ENCODE measurements at places on chromosomes 5 and 9. TPM values are rescaled to one million over a fixed set of nuclear protein-coding genes. Genes with fewer than 3 reads are reported as not detected.

The CRB2 gene
- not detected for total RNA-seq

The AMACR gene
- 10.1 TPM for total RNA-seq

The CNTNAP3 gene
- total RNA-seq = 2.9 TPM

The RNF183 gene
- total RNA-seq = not detected

The TRIM36 gene
- 0.56 TPM for total RNA-seq

The PCDHB16 gene
- 0.19 TPM for total RNA-seq

The GCNT4 gene
- 1.5 TPM for total RNA-seq

The ENTREP1 gene
- 0.38 TPM for total RNA-seq

The PDE4D gene
- total RNA-seq = 24.8 TPM

The CA9 gene
- 0.38 TPM for total RNA-seq

The PCDHA1 gene
- not detected for total RNA-seq

The HMMR gene
- 11.8 TPM for total RNA-seq

The BSPRY gene
- total RNA-seq = not detected

The DOLPP1 gene
- 8.2 TPM for total RNA-seq

The LCN9 gene
- total RNA-seq = not detected

The ADAMTS2 gene
- 57.8 TPM for total RNA-seq

The CDH9 gene
- not detected for total RNA-seq

The GOLM1 gene
- 73.2 TPM for total RNA-seq

The ERMP1 gene
- total RNA-seq = 9.4 TPM

The ZNF883 gene
- 6.2 TPM for total RNA-seq

The FOXD4L5 gene
- under 0.01 TPM for total RNA-seq

The CFAP77 gene
- not detected for total RNA-seq

The TXN gene
- total RNA-seq = 253 TPM

The INSL6 gene
- not detected for total RNA-seq

The IL7R gene
- total RNA-seq = 13.2 TPM

The TMC1 gene
- under 0.01 TPM for total RNA-seq

The ADAMTS16 gene
- total RNA-seq = not detected

The PLPPR1 gene
- not detected for total RNA-seq

The MYOT gene
- total RNA-seq = not detected
